ENCODE measurements at places on chromosomes 3 and 15.

DNA sequence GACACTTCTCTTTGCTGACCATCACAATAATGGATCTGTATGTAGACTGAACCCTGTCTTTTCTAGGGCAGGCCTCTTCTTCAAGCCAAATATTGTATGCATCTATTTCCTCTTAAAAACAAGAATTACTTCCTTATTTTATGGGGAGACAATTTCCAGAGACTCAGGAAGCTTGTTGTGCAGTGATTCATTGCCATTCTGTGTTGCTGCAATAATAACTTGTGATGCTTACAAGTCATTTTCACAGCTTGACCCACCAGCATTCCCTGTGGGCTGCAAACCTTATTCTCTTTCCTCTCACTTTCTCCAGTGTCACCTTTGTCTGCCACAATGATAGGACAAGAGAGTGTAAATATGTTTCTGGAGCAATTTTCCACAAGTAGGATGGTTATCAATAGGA, 276.7 kb upstream of the SGO1 start:
- no peak for DNase-seq

DNA sequence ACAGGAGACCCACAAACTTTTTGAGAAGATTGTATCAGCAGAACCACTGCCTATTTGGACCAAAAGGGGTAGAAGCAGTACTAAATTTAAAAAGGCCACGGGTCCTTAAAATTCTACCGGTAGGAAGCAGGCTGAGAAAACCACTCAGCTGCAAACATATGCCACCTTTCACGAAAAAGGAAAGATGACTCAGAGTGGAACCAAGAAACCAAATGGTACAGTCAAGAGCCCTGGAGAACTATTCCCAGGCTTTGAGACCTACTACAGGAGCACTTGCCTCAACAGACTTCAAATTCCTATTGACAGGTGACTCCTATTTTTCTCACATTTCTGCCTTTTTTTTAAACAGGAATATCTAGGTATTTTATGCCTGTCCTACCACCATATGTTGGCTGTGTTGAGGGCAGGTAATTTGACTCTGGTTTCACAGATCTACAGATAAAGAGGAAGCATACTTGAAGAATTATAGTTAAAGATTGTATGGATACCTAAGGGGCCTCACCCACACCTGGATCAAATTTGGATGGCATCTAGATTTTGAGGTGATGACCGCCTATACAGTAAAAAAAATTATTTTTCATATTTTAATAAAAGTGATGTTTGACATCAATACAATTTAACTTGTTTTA, 10.1 kb downstream of the GOLIM4 start:
- DNase-seq, result no peak

- DNase-seq, result peak; percentile 6
Measured at GRCh38 chr3:55426486-55426885, 60.6 kb downstream of the WNT5A start.

GRCh38 chr15:90838139-90838538, 30.2 kb upstream of the FURIN start:
- DNase-seq, result no peak

- DNase-seq, result no peak
Measured at GRCh38 chr3:98325055-98325454, 28.6 kb upstream of the OR5K4 start.

- no peak for DNase-seq
Measured at GRCh38 chr15:51160484-51160883, 65.8 kb upstream of the TNFAIP8L3 start.

- DNase-seq, result no peak
Measured at GRCh38 chr3:183275418-183275817, 22.4 kb downstream of the B3GNT5 start.

DNA sequence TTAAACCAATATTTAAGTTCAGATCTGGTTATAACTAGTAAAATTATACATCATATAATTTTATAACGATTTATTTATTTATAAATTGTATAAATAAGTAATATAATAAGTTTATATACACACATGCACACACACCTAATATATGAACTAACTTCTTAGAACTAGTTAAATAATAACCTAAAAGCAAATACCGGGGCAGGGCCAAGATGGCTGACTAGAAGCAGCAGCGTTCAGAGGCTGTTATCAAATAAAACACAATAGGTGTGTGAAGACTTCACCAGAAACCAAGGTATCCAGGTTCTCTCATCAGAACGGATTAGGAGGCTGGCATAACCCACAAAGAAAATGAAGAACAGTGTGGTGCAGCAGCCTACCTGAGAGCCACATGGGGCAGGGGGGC, 653.6 kb upstream of the CBLB start:
- no peak for DNase-seq

- DNase-seq, result peak; percentile 44
Measured at GRCh38 chr3:133894353-133895207, 1.1 kb downstream of the RAB6B start.

DNA sequence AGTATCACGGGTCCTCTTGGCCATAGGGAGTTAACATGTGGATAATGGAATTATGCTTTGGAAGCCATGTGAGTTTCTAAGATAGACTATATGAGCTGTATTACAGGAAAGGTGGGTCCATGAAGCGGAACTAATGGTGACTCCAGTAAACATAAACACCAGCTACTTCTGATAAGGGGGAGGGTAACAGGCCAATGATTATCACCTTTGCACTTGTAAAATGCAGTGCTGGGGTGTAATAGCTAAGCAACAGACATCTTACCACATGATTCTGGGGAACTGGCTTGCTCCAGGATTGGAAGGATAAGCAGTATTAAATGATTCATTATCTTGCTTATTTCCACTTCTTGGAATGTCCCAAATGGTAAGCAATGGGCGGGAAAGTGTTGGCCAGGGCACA, 61.4 kb upstream of the CD47 start:
- no peak for DNase-seq

DNA sequence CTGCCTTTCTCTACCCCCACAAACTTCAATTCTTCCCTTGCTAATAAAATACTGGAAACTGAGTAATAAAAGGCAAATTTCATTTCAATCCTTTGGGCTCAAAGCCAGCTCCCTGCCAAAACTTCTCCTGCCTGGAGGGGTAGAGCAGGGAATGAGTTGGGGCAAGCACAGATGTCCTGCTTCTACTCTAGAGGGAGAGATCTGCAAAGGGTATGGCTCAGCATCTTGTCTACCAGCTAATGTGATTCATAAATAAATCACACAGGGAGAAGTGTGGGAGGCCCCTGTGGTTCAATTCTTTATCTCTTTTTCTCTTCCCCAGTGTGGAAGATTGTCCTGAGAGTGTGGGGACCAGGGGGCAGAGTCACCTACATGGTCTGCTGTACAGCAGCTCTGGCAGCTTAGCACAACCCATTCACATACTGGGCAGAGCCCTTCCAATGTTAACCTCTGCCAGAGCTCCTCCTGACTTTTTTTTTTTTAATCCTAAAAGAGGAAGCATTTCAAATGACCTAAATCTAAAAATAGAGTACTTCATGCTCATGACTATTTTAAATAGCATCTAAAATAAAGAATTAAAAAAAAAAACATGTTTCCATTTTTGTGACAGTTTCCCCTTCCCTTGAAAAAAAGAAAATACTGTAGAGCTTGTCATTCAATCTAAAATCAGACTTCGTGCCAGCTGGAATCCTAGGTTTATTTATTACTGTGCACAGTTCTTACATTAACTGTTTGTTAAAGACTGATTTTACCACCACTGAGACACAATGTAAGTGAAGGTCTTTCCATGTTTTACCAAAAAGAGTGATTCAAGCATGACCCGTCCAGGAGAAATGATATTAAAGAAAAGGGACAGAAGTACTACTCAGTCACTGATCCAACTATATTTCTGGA, 1083.7 kb upstream of the CFAP20DC start:
- DNase-seq, result no peak

DNA sequence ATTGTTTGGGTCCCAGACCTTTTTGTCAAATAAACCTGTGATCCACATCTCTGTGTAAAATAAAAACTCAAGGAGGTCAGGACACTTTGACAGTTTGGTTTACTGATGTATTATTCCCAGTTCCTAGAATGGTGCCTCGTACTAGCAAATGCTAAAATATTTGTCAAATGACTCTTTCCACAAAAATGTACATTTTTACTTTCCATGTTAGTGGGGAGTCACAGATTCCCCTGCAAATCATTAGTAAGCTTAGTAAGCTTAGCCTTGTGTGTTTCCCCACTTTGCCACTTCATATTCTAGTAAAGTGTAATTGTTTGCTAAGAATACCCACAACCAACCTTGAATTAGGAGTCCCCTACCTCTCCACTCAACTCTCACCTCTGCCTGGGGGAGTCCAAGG, 2.4 kb upstream of the MAGI1 start:
- no peak for DNase-seq

GRCh38 chr15:78242128-78242527, 7.8 kb upstream of the ACSBG1 start:
- DNase-seq, result no peak

DNA sequence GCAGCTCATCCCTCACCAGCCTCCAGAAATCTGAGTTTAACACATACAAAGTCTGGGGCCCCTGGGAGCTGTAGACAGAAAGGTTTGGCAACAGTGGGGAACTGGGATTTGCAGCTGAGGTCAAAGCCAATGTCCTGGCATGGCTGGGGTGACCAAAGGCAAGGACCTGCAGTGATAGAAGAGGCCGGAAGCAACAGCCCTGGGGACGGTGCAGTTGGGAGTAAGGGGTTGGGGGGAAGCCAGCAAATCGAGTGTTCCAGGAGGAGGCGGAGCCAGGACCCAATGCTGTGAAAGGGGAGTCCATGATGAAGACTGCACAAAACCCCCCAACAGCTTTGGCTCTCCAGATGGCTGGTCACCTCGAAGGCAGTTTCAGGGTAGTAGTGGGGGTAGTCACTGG, 74.1 kb upstream of the SPATA12 start:
- DNase-seq, result no peak

DNA sequence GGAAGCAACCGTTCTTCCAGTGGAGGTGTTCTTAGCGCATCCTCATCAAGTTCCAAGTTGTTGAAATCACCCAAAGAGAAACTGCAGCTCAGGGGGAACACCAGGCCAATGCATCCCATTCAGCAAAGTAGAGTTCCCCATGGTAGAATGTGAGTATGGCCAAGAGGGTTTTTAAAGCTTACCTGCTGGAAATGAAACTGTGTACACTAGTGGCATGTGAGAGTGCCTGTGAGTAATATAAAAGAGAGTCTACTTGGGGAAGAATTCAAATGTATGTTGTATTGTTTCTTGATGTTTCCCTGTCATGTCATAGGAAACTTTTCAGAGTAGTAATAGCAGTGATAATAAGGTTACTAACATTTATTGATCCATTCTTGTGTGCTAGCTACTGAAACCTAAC, 43.3 kb downstream of the PSMD6 start:
- no peak for DNase-seq

DNA sequence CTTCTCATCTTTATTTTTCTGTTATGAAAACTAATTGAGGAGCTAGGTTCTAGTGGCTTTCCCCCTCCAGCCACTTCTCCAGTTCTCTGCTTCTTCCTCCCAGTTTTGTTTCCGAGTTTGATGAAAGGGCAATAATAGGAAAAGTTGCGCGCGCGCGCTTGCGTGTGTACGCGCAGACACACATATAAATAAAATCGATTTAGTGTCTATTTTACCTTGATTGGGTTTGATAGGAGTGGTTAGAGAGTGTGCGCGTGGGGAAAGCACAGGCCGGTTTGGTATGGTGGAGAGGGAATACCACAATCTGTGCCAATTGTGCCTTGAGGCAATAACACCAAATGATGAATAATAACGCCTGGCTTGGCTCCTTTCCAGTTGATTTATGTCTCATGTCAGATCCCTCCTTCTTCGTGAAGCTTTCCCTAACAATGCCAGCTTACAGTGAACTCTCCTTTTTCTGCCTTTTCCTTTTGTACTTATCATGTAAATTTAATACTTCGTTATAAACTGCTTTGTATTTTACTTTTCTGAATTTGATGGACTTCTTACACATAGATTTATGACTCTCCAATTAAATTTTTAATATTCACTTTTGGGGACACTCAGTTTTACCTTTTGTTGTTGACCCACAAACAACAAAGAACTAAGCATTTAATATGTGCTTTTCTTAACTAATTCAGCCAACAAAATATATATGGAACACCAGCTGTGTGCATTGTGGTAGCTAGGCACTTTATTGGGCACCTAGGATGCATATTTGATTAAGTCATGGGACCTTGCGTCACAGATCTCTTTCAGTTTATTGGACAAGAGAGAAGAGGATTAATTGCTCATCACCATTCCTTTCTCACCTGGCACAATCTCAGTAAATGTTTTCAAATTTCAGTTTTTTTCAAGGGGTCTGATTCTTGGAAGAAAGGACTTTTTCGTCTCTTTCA, 1.7 kb downstream of the TIPARP start:
- DNase-seq, result no peak

- no peak for DNase-seq
Measured at GRCh38 chr3:169147238-169148008, 516.1 kb downstream of the MECOM start.

- DNase-seq, result no peak
Measured at GRCh38 chr15:25717457-25718168, 145.5 kb downstream of the ATP10A start.

DNA sequence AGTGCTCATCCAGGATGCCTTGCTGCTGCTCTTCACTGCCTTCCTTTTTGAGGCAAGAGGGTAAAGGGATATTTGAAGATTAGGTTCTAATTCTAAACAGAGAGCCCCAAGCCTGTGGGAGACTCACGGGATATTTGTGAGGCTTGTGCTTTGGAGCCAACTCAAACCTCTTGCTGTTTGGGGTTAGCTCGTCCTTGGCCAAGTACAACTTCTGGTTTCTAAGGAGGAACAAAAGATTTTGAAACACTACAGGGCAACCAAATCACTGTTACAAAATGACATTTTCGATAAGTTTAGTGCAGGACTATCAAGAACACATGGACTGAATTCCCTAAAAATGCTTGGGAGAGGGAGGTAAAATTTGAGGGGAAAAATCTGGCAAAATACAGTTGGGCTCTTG, 190.2 kb downstream of the RORA start:
- DNase-seq, result no peak

GRCh38 chr3:180467177-180467576, 134.8 kb upstream of the TTC14 start:
- no peak for DNase-seq

DNA sequence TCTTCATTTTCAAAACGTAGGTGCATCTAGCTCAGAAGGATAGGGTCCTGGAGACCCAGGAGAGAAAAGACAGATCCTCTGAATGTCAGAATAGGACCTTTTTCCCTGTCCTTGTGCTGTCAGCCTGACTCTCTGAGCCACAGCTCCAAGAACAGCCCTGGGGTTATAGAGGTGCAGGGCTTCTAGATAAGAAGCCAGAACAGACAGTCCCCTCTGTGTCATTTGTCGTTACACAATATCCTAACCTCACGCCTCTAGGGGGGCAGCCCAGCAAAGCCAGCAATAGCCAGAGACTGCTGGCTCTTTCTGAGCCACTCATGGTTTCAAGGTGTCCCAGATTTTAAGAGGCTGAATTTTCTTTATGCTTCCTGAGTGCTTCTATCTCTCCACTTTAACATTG, 153.2 kb upstream of the THBS1 start:
- DNase-seq, result no peak

- peak; percentile 17 for DNase-seq
Measured at GRCh38 chr3:108489776-108490175, 20.6 kb downstream of the MYH15 start.

DNA sequence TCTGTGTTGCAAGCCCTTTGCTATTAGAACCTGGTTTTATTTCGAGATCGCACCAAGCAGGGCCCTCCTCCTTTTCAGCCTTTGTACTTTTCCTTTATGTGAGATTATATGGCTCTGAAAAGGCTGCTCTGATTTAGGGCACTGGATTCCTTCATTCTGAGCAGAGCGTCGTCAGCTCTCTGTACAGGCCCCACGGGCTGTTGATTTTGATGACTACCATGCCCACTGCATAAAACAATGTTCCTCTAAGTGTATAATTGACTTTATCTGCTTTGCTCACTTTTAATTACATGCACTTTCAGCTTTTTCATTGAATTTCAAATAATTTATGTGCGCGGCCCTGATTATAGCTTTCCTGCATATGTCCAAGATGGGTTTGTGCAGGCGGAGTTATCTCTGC, 4.4 kb upstream of the PSMD6 start:
- DNase-seq, result no peak

All from cerebellum (tissue), 4 donors.